ENCODE measurements at places on chromosomes 2 and 18.

- no peak for DNase-seq
These were observed 133.6 kb upstream of the ERBB4 start for GRCh38 chr2:212672186-212672585.

GRCh38 chr2:176960061-176960460 lies 252.5 kb upstream of the HNRNPA3 start:
- no peak for DNase-seq

- DNase-seq: no peak
These were observed 286.1 kb upstream of the HNRNPA3 start for GRCh38 chr2:176926453-176926852.

- no peak for DNase-seq
These were observed 26.7 kb downstream of the PTPN2 start for GRCh38 chr18:12857215-12857905.

DNA sequence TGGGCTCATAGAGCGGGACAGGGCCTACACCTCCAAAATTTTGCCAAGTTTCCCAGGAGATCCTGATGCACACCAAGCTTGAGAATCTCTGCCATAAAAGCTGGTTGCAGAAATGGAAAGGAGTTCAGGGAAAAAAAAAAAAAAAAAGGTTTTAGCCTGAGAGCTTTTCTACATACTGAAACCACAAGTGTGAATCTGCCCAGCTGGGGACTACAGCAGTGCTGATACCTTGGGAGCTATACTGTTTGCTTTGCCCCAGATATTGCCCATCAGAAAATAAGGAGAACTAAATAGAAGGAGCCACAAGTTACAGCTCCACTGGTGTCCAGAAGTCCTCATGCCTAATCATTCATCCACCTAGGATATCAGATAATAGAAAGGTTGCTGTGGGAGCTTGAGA lies 38.4 kb upstream of the NCKAP5 start:
- DNase-seq: no peak

GRCh38 chr18:75047240-75047961 lies 161.5 kb downstream of the PTGR3 start:
- DNase-seq: no peak

DNA sequence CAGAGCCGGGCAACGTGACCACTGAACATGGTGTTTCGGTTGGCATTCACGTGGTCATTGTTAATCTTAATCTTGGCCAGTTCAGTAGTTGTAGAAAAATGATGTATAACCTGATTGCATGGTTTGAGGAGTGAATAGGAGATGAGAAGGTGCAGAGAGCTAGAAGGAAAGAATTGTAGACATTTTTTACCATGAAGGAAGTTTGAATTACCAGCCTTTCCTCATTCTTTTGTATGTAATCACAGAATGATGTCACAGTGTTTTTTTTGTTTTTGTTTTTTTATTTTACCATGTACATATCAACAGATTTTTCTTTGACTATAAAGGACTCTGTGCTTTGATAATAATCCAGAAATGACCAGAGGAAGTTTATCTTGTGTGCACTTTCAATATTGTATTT lies 126.3 kb downstream of the LTBP1 start:
- DNase-seq: no peak

All from NCI-H510A (cell line).